ENCODE measurements at places on chromosomes 16 and 17.

- DNase-seq, result no peak
Measured at GRCh38 chr17:55350825-55351205, 70.8 kb downstream of the MMD start.

DNA sequence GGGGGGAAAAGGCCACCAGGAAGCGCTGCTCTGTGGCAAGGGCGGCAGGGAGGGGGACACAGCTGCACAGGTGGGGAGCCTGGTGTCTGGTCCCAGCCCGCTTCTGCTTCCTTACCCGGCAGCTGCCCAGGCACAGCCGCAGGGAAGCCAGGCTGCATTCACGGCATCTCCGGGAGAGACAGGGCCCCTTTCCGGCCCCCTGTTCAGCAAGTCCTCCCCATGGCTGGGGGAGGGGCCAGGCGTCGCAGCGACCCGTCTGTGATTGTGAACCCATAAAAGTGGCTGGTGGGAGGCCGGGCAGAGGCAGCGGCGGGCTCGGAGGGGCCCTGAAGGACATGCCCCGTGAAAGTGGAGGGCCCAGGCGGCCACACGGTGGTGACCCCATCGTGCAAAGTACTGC, 28.7 kb downstream of the SOX8 start:
- DNase-seq, result no peak

GRCh38 chr16:70674221-70675014, 11.4 kb downstream of the MTSS2 start:
- no peak for DNase-seq

DNA sequence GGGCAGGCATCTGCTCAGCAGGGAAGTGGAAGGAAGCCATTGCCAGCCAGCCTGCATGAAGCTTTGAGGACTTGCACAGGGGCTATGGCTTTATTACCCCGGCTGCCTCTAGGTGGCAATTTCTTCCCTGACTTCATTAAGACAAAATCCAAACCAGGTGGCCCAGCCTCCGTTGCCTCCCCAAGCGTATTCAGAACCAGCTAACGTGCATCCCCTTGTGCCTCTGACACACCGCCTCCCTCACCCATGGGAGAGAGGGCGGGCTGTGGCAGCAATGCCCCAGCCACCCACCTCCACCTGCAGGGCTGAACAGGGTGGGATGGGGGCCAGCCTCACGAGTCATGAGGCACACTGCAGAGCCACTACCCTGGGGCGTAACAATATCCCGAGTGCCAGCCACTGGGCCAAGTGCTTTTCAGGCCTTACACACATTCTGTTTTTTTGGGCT, 6.8 kb downstream of the KIFC3 start:
- DNase-seq, result no peak

DNA sequence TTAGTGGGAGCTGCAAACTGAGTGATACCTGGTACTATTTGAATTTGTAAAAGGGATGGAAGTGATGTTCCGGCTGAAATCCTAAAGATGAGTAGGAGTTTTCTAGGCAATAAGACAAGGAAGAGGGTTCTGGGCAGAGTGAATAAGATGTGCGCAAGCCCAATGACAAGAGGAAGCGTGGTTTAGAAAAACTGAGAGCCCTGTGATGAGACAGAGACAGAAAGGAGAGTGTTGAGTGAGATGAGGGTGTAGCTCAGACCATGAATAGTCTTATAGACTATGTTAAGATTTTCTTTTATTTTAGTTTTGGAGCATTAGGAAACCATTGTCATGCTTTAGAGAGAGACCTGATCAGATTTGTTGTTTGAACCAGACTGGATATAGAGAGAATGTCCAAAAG, 50.2 kb downstream of the COX10 start:
- no peak for DNase-seq

GRCh38 chr17:79073706-79074088, 927 bp upstream of the ENGASE start:
- peak; percentile 69 for DNase-seq

DNA sequence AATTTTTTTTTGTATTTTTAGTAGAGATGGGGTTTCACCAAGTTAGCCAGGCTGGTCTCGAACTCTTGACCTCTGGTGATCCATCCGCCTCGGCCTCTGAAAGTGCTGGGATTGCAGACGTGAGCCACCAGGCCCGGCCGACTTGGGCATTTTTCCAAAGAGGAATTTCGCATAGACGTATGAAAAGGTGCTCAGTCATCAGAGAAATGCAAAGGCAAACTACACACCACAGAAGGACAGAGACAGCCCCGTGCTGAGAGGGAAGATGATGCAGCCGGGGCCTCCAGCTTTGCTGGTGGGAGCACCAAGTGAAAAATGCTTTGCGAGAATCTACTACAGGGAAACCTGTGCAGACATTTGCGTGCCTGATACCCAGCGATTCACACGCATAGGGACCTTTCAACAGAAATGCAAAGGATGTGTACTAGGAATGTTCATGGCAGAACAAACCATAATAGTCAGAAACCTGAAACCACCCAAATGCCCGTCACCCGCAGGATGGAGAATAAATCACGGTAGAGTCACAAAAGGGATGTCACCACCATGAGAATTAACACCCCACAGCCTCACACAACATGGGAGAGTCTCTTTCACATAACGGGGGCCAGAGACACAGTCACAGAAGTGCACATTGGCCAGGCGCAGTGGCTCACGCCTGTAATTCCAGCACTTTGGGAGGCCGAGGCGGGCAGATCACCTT, 5.2 kb downstream of the RAB40B start:
- no peak for DNase-seq

DNA sequence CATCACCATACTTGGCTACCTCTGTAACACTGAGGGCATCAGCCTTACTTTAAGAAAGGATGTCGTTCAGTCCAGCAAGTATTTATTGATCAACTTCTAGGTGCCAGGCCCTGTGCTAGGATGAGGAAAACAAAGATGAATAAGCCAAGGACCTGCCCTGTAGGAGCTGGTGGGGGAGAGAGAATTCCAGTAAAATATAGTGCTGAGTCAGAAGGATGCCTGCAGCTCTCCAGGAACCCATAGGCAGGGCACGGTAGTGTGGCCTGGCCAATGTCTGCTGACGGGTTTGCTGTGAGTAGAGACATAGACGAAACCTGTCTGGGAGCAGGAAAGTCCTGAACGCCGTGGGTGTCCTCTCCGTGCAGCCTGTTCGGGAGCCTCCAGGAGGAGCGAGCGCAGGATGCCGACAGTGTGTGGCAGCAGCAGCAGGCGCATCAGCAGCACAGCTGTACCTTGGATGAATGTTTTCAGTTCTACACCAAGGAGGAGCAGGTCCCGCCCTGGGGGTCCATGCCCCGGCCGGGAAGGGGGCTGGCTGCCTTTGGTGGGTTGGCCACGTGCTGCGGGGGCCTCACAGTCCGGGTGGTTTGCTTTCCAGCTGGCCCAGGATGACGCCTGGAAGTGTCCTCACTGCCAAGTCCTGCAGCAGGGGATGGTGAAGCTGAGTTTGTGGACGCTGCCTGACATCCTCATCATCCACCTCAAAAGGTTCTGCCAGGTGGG, 55.6 kb downstream of the USP43 start:
- DNase-seq, result no peak

- no peak for DNase-seq
Measured at GRCh38 chr17:52106638-52107261, 51.8 kb downstream of the CA10 start.

- peak; percentile 72 for DNase-seq
Measured at GRCh38 chr17:21351366-21352065, 24.6 kb upstream of the KCNJ12 start.

GRCh38 chr17:74695629-74696028, 17.1 kb downstream of the CD300LF start:
- DNase-seq, result no peak

- DNase-seq, result no peak
Measured at GRCh38 chr16:85928401-85928820, 29.4 kb downstream of the IRF8 start.

DNA sequence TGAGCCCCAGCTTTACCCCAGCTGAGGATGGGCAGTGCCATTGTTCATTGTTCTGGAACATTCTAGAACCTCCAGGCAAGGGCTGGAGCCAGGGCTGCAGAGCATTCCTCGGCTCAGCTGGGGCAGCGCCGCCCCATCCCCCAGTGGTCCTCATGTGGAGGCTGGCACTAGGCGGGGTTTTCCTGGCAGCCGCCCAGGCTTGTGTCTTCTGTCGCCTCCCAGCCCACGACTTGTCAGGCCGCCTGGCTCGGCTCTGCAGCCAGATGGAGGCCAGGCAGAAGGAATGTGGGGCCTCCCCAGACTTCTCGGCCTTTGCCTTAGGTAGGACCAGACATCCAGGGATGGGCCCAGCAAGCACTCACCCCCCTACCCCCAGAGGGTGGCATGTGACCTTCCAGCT, at the start of gene TMEM95:
Gene TMEM95, plus strand, starts transcription at position 104 of the 400 bp plus-strand sequence. Its CDS starts 49 bp downstream, at position 153.
- DNase-seq, result no peak

GRCh38 chr17:37717627-37718323, 27.1 kb downstream of the HNF1B start:
- DNase-seq, result peak; percentile 39

GRCh38 chr17:1584167-1584566, 21.6 kb upstream of the PITPNA start:
- no peak for DNase-seq

DNA sequence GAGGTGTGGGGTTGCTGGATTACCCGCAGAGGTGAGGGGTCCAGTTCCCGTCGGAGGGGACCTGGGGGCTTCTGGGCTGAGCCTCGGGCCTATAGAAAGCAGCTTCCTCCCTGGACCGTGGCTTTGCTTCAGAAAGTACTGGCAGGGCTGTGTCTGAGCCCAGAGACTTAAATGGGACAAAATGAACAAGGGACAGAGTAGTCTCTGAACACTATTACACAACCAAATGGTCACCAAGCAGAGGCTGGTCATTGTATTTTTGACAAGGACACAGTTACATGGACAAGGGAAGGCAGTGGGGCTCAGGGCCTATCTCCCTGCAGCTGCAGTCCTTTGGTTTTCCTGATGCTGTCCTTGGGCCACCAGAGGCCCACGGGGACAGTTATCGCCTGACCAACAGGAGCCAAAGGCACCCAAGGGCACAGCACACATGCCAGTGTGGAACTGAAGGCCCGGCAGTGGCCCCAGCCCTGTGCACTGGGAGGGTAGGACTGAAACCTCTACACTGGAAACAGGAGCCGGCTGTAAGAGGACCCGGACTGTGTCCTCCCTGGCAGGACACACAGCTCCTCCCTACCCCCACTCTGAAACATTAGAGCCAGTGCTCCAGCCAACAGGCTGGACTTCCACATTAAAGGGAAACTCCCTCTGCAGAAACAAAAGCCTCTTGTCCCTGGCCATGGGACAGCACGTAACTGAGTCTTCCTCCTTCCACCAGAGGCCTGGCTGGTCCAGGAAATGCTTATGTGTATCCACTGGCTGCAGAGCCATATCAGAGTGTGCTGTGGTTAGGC, 26.0 kb upstream of the ERN1 start:
- no peak for DNase-seq

DNA sequence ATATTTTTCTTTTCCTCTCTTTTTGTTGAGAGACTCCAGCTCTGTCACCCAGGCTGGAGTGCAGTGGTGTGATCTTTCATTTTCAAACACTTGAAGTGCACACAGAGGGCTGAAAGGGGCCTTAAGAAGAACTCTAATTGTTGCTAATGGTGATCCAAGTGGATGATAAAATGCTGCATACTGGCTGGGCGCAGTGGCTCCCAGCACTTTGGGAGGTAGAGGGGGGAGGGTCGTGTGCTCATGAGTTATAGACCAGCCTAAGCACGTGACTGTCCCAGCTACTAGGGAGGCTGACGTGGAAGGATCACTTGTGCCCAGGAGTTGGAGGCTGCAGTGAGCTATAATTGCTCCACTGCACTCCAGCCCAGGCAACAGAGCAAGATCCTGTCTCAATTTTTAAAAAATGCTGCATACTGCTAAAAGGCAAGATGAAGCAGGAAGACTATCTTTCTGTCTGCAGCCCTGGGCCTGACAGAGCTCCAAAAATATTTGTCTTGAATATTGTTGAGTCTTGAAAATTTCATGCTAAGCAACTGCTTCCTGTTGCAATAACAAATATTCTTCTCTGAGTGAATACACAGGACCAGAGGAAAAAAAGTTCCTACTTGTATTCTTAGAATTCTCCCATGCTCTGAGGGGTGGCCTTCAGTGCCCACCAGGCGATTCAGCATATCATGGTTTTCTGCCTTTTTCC, 63.7 kb upstream of the AKTIP start:
- DNase-seq, result no peak

GRCh38 chr17:80705988-80706387, 161.3 kb downstream of the RPTOR start:
- DNase-seq, result no peak

GRCh38 chr16:69663846-69664245, 62.5 kb downstream of the NQO1 start:
- no peak for DNase-seq

DNA sequence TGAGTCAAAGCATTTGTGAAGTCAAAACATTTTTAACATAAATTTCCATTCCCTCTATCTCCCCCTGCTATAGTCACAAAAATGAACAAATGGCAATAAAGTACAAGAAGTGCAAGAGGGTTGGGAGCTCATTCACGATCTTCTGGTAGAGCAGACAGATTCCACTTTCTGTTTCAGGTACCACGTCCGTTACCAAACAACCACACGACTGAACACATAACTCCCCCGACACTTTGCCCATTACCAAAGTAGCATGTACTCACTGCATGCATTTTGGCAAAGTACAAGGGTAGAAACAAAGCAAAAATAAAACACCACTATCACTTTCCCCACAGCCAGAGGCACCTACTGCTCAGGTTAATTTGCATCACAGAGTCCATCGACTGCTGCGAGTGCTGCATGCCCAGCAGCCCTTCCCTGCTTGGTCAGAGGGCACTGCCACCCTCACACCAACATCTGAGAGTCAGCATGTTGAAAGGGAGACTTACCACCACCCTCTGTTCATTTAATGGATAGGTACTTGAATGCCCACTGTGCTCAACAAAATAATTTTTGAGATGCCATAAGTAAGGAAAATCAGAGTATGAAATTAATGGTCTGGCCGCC, 150.3 kb upstream of the AXIN2 start:
- DNase-seq, result no peak

DNA sequence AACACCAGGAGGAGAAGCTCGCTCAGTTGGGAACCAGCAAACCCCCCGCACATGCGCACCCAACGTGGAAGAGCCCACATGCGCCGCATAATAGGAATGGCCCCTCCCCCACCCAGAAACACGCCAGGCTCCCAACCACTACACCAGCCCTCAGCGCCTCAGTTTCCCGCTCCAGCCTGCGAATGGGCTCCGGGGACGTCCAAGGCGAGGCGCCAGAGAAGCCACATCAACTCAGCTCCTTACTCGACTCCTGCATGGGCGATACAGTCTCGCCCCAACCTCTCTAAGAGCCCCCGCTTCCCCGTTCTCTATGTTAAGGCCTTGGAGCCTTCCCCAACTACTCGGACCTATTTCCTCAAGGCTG, 504 bp downstream of the SRSF1 start:
- no peak for DNase-seq

GRCh38 chr17:75864448-75864871, 9.3 kb upstream of the WBP2 start:
- DNase-seq, result no peak

- no peak for DNase-seq
Measured at GRCh38 chr17:43845766-43846165, 1.2 kb upstream of the CD300LG start.

GRCh38 chr17:32222621-32223020, 43.0 kb upstream of the RHBDL3 start:
- DNase-seq, result no peak

Data from mesenteric fat pad (tissue), 1 donor.